ENCODE measurements at places on chromosomes 7 and 10.

DNA sequence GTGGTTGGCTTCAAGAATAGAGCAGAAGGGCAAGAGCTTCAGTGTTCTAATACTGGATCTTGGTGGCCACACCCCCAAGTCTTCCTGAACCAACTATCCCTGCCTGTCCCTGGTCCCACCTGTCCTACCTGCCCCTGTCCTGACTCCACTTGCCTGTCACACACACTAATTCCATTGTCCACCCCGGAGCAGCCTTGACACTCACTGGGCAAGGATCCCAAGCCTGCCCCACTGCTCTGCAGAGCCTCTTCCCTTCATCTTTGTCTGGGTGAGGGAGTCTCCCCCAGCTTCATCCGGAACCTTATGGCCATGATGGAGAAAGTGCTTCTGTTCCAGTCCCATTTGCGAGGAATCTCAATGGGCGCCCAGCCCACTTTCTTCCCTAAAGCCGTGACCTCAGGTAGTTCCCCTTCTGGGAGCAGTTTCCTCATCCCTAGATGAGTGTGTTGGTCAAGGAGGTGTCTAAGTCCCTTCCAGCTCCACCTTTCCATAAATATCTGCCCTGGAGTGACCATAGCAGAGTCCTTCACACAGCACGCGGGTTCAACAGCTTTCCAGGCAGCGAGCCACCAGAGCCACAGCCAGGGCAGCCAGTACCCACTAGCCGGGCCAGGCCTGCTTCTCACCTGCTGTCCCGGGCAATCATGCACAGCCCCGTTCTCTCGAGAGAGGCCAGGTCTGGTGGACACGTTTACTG, 61.5 kb downstream of the VIPR2 start:
- peak; percentile 56 for DNase-seq

DNA sequence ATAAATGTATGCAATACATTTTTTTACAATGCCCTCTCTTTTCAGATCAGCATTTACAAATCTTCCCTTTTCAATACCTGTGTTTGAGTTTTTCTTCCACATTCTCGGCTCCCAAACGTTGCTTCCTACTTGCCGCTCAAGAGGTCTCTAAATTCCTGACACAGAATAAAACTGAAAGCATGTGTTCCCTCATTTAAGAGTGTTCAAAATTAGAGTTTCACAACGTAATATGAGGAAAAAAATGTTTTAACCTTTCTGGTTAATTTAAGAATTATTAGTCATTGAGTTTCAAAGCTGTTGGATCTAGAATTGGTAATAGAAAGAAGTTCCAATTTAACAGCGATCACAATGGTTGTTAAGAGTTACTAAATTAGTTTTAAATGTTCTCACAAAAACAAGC, 100.4 kb downstream of the ARID5B start:
- no peak for DNase-seq

DNA sequence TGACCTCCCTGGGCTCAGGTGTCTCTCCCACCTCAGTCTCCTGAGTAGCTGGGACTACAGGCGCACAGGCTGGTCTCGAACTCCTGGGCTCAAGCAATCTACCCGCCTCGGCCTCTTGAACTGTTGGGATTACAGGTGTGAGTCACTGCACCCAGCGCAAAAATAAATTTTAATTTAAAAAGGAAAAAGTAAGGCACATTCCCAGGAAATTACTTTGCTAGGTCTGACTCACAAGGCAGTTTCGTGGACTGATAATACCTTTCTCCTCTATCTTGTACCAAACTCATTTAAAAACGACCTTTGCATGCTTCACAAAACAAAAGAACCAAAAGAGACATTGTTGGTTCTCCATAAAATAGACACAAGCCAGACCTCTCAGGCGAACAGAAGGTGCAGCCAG, 29.7 kb downstream of the PARP12 start:
- DNase-seq = no peak

GRCh38 chr7:98753989-98754479, 115.8 kb downstream of the TMEM130 start:
- no peak for DNase-seq
